ENCODE measurements at places on chromosomes 11 and 22.

DNA sequence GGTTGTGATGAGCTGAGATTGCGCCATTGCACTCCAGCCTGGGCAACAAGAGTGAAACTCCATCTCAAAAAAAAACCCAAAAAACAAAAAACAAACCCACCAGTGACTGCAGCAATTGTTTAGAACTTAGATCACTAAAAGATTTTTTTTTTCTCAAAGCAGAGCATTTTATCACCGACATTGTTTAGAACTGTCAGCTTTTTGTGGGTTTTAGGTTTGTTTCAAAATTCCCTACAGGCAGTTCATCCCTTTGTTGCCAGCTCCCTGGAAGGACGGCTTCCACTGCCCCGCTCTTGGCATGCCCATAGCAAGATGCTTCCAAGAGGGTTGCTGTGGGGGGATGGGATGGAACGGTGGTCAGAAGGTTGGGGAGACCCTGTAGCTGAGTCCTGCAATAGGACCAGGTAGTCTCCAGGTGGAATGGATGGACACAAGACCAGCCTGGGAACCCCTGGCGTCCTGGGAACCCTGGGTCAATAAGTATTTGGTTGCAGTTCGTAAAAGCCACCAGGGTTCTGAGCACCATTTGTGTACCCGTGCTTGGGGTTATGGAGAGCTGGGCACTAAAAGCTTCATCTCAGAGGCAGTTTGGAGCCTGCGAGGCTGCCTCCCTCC, 46.7 kb downstream of the TSPAN18 start:
- no peak for DNase-seq

DNA sequence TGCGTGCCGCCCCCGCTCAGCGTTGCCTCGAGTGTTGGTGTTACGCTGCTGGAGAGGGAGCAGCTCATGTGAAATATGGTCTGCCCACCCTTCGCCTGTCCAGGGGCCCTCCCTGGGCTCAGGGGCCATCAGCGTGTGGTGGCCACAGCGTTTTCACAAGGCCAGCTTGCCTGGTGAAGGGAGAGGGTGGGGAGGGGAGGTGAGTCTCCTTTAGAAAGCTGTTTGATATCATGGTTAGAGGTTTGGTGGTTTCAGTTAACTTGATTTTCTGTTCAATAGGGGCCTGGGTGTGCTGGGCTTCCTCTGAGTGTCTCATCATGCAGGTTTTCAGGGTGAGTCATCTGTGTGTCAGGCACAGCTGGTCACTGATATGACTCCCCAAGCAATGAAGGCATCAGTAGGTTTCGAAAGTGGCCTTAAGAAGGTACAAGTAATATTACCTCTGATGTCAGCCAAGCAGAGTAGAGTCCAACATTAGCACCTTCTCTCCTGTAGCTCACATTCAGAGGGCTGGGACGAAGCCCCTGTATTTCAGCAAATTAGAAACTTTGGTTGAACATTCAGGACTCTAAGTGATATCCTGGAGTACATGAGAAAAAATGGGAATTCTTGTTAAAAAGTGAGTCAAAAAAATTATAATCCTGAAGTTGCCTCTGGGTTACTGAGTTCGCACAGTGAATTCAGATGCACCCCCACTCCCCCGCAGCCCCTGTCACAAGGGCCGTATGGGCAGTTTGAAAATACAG, 172.5 kb downstream of the TBC1D22A start:
- no peak for DNase-seq

DNA sequence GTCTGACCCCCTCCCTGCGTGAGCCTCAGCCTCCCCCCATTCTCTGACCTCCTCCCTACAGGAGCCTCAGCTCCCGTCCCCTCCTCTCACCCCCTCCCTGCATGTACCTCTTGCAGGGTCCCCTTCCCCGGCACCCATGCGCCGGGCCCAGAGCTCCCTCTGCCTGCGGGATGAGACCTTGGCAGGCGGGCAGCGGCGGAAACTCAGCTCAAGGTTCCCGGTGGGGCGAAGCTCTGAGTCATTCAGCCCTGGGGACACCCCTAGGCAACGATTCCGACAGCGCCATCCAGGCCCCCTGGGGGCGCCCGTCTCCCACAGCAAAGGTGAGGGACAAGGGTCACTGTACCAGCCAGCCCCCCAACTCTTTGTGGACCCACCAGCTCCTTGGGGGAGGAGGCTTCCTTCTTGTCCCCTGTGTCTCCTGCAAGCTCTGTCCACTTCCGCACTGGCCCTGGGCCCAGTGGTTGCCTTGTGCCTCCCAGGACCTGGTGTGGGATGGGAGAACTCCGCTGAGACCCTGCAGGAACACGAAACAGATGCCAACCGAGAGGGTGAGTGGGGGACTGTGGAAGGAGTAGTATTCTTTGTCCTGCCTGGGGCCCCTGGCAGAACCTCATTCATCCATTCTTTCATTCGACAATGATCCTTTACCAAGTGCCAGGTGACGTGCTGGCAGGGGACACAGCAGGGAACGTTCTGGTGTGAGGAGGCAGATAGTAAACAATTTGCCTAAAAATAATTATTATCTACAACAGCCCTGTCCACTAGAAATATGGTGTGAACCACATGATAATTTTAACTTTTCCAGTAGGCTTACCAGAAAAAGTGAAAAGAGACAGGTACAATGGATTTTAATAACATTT, 3.7 kb upstream of the RPS6KA4 start:
- DNase-seq: peak; percentile 78

DNA sequence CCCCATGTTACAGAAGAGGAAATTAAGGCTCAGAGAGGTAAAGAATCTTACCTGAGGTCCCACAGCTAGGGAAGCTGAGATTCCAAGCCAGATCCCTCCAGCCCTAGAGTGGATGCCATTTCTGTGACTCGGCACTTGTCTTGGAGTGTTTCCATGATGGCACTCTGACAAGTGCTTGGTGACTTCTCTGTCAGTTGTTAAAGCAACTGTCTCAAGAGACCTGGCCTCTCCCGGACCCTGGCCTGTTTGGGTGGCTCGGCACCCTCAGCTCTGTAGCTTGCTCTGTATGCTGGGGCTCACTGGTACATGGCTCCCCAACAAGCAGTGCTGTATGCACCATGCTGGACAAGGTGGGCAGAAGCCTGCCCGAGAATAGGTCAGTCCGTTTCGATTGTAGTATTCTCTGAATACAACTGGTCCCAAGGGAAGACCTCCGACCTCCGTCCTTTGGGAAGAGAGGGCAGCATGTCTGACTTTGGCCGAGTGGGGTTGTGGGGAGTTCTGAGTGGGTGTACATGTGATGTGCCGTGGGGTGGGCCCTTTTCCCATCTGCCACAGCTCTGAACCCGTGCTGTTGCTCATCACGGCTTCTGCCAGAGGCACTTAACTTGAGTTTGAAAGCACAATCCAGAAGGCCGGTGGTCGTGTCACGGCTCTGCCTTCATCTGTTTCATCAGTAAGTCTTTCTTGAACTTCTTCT, 12.4 kb downstream of the ACO2 start:
- DNase-seq: no peak

- no peak for DNase-seq
These were observed 51.7 kb upstream of the RTL6 start for GRCh38 chr22:44549701-44550100.

- DNase-seq: no peak
These were observed 20.6 kb upstream of the SYT7 start for GRCh38 chr11:61601512-61601911.

- DNase-seq: no peak
These were observed 44.3 kb downstream of the OR4D9 start for GRCh38 chr11:59555601-59556114.

GRCh38 chr11:121152764-121153163, 51.7 kb downstream of the TECTA start:
- no peak for DNase-seq

DNA sequence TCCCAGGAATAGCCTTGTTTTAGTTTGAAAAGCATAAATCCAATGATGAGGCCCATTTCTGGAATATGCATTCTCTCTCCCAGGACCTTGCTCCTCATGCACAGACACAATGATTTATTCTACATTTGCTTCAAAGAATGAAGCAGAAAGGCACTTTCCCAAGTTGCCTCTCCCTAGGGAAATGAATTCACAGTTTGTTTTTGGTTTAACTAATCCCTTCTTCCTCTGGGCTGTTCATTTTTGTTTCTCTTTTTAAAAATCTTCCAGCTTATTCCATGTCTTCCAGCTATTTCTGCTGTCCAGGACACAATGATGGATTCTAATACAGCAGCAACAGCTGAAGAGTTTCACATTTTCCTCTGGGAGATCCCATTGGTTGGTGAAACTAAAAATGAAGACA, 1529.2 kb upstream of the TENM4 start:
- no peak for DNase-seq

DNA sequence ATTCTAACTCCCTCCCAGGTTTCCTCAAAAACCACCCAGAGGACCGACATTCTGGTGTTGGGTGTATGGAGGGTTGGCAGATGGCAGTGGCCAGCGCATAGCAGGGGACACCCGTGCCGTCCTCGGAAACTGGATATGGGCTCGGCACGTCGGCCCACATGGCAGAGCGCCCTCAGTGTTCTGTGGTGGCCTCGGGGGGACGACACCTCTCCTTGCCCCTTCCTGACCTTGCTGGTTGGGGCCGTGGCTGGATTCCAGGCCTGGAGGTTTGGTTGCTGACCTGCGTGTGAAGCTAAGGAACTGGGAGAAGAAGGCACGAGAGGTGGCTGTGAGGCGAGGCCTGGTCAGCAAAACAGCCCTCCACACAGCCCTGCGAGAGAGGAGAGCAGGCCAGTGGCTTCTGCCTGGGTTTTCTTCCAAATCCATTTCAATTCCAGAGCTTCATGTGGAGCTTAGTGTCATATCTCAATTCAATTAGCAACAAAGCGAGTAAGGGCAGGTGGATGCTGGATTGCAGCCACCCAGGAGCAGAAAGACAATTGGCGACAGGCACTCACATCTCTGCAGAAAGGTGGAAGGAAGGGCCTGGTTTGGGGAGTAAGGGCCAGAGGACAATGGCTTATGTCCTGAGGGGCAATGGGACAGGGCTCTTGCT, 478.4 kb downstream of the BRD1 start:
- DNase-seq: no peak

DNA sequence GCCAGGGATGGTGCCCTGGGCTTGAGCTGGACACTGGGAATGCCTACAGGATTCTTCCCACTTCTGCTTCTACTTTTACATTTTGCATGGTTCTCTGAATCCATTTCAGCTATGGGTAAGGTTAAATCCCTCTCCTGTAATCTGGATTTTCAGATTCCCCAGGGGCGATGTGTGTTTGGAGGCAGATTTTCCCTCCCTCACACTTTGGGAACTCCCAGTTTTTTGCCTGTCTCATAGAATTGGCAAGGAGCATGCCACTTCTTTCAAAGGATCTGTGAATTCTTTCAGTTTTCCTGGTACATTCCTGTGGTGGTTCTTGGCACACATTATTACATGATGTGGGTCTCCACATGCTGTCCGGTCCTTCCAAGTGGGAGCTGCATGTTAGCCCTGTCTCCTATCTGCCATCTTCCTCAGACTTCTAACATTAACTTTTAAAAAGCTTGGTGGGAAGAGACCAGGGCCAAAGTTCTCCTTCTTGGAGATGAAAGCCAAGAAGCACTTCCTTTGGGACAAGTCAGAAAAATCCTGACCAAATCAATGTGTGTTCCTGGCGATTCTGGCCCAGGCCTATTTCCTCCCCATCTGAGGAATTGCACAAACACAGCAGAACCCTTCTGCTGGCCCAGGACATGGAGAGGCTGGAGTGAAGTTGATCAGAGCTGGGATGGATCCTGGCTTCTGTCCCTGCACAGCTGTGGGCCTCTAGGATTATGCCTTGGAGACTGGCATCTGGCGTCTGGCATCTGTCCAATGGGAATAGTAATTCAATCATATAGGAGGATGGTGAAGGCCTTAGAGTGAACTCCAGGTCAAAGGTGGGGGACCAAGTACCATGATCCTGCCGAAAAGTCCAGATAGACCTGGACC, 5.4 kb upstream of the APOL2 start:
- no peak for DNase-seq

DNA sequence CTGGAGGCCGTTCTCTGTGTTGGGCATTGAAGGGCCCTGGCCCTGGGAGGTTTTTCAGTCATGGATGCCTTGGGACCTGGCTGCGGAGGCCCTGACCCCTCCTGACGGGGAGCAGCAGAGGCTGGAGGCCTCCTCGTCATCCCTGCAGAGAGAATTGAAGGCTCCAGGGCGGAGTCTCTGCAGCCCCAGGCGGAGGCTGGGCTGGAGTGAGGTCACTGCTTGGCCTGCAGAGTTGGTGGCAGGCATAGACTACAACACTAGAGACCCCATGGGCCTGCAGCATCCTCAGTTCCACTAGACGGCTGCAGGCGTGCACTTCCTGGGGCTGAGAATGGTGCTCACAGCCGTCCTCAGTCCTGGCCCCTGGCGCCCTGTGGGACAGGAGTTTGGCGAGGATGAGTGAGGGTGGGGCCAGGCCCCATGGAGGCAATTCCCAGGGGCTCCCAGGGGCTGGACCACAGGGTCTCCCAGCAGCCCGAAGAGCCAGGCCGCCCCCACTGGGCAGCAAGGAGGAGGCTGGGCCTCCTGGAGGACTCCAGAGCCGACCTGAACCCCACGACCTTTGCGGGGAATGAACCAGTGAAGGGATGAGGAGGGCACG, 1194.9 kb downstream of the BRD1 start:
- DNase-seq: no peak

DNA sequence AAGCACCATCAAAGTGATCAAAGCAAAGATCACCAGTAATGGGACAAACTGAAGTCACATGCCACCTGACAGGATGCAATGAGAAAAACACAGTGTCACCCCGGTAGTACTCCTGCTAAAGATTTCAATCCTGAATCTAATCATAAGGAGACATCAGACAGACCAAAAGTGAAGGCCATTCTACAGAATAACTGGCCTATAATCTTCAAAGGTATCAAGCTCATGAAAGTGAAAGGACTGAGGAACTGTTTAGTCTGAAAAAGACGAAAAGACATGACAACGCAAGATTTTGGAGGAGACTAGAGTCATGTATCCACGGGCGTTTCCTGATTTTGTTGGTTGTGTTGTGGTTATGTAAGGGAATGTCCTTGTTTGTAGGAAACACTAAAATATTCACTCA, 42.4 kb upstream of the TSKU start:
- no peak for DNase-seq

DNA sequence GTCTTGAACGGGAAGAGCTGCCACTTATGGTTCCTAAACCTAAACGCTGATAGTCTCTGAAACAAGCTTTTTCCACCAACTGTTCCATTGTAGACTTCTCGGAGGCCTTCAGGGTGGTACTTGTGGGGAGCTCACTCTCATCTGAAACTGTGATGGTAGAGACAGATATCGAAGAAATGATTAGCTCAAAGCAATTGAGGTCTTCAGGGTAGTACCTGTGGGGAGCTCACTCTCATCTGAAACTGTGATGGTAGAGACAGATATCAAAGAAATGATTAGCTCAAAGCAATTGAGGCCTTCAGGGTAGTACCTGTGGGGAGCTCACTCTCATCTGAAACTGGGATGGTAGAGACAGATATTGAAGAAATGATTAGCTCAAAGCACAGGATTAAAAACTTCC, 175.7 kb downstream of the SWAP70 start:
- no peak for DNase-seq

GRCh38 chr11:12149672-12150225, 39.4 kb downstream of the MICAL2 start:
- no peak for DNase-seq

Measured in endothelial cell (in vitro differentiated cells).